ENCODE measurements at places on chromosomes 12 and 14.

- DNase-seq: peak; percentile 45
Observed at GRCh38 chr12:91361864-91362263, 179.2 kb upstream of the DCN start.

DNA sequence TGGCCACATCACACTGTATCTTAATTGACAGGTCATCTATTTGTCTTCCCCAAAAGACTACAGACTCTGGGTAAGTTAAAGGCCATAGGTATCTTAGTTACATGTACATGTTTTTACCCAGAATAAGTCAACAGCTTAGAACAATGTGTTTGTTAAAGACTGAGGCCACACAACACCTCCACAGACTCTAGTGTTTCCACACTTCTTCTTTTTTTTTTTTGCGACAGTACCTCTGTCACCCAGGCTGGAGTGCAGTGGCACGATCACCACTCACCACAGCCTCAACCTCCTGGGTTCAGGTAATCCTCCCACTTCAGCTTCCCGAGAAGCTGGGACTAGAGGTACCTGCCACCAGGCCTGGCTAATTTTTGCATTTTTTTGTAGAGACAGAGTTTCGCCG is 1.3 kb downstream of the GPN3 start:
- DNase-seq: no peak

GRCh38 chr12:51345681-51346080 is 798 bp downstream of the CELA1 start:
- peak; percentile 63 for DNase-seq

DNA sequence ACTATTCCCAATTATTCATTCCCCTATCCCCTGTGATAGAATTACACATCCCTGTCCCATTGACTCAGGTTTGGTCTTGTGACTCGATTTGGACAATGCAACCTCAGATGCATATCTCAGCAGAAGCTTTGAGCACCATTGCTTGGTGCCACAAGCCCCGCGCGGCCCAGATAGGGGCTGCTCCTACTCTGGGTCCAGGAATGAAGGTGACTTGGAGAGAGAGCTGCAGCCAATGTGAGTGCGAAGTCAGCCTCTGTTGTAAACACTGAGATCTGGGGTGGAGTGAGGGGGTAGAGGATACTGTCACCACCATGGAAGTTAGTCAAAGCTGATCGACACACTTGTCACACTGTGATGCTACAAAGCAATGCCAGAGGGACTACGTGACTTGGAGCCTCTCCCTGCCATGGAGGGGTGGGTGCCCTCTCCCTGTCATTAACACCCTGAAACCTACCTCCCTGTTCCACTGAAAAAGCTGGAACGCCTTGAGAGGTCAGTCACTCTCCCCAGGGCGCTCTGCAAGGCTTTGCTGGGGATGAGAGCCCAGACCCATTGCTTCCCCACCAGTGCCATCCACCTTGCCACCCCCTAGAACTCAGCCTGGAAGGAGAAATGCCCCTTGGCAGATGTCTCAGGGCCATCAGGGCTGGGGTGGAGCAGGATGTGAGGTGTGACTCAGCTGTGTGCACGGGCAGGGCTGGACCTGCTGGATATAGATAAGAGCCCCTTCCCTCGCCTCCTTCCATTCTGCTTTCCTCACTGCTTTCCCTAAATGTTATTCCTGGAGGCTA is 6.6 kb upstream of the PLEK2 start:
- DNase-seq: peak; percentile 38

All from M059J (cell line).